ENCODE measurements at places on chromosomes 1 and 21. TPM values are rescaled to one million over a fixed set of nuclear protein-coding genes. Genes with fewer than 3 reads are reported as not detected.

DNA sequence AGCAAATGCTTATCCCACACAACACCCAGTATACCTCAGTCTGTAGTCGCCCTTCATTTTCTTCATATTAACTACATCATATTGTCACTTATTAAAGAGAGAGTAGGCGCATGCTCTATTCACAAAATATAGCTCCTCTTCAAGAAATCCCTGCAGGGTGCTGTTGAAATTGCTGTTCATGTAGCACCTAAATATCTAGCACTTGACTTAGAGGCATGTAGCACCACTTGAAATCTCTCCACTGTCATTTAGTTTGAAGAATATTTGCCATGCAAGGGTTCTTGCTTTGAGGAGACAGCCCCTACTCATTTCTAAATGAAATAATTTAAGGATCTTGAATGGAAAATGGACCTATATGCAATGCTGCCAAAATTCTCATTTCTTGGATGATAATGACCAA lies 20.9 kb upstream of the LRRC8B start:
- no peak for DNase-seq

GRCh38 chr1:178451529-178451928 lies 45.2 kb downstream of the CLEC20A start:
- no peak for DNase-seq

GRCh38 chr1:19036041-19036812 lies 79.8 kb upstream of the IFFO2 start:
- DNase-seq, result no peak

DNA sequence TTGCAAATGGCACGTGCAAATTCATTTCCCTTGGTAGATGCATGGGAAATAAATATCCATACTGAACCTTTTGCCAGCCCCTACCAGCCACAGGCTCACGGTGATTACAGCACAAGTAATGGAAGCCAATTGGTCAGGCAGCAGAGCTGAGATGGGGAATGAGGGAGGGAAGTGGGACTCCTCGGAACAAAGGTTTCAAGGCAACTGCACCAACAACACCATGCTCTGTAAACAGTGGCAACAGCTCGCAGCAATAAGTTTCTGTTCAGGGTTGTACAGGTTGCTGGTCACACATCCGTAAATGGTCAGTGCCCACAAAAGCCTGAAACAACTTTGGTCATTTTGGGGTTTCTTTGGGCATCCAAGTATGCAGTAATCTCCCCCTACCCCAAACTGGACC lies 62.7 kb upstream of the LPGAT1 start:
- DNase-seq, result no peak

GRCh38 chr1:207897188-207897587 lies 13.7 kb downstream of the CD34 start:
- DNase-seq, result no peak

- no peak for DNase-seq
Observed at GRCh38 chr1:197468543-197469175, 200.6 kb downstream of the CRB1 start.

DNA sequence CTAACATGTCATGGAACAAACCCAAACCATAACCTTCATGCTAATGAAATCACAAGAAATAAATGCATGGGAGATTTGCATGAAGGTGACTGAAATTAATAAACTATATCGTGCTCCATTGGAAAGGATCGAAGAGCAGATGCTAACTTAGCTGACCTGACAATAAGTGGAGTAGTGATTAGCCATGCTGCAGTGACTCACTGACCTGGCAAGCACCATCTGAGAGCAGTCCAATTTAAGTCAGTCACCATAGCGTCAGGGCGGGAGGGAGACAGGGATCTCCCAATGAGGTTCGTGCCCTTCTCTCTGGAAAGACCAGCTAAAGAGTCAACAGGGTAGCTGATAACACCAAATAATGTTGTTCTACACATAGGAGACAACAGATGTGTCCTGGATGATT lies 21.5 kb downstream of the OLIG2 start:
- DNase-seq, result no peak

- no peak for DNase-seq
Observed at GRCh38 chr21:28579986-28580550, 412.6 kb downstream of the LTN1 start.

The AGBL4 gene
- 0.51 TPM for total RNA-seq

DNA sequence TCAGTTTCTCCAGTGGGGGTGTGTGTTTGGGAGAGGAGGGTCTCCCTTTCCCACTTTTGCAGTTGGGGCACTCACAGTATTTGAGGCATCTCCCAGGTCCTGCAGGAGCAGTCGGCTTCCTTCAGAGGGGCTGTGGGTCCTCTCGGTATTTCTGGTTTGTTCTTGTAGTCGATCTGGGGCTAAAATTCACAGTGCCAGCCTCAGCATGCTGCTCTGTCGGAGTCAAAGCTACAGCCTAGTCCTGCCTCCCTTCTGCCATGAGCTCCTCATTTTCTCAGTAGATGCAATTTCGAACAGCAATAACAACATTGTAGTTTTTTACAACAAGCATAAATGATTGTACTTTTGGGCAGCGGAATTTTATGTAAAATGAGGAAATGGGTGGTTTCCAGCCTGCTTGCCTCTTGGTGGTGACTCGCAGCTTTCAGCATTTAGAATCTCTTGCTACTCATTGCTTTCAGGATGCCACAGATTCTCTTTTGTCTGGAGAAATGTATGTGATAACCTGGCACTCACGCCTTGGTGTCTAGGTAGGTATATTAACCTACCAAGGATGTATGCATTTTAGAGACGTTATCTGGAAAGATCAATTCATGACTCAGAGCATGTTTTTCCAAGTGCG lies 82.4 kb upstream of the C21orf91 start:
- DNase-seq, result no peak

DNA sequence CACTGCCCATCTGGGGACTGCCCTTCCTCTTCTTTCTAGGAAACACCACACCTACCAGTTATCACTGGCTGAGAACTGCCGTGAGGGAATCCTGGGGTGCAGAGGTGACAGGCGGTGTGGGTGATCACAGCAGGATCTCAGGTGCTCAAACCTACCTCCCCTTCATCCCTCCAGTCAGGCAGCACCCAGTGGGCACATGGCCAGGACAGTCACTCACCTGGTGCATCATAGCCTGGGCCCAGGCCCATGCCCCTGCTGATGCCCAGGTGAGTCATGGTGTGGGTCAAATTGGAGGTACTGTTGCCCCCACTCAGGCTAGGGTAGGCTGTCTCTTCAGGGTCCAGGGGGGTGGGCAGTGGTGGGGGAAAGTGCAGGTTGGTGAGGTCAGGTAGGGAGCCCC lies 5.3 kb upstream of the DENND4B start:
- no peak for DNase-seq

The LORICRIN gene
- total RNA-seq, result 0.59 TPM

DNA sequence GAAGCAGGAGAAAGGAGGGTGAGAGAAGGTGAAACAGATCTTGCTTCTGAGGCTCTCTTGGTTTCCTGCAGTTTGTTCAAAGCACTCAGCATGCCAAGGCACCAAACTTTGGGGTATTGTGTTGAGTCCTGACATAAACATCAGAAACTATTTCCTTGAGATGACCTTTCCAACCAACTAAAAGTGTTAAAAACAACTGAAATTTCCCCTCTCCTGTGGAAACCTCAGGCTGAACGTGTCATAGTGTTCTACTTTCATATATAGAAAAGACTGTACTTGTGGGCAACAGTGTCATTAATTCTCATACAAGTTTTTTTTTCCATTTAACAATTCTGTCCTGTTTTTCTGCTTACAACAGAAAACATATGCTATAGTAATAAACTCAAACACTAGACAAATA lies 6.3 kb upstream of the LYST start:
- no peak for DNase-seq

GRCh38 chr1:158984386-158984785 lies 25.3 kb upstream of the IFI16 start:
- DNase-seq, result no peak

The PROX1 gene
- total RNA-seq, result 1.00 TPM

- no peak for DNase-seq
Observed at GRCh38 chr1:25996966-25997827, 666 bp downstream of the PAFAH2 start.

The SLC25A34 gene
- 3.8 TPM for total RNA-seq

- DNase-seq, result no peak
Observed at GRCh38 chr1:12539320-12539704, 78.7 kb downstream of the DHRS3 start.

The FCGR1A gene
- not detected for total RNA-seq

The SERPINC1 gene
- total RNA-seq, result 0.24 TPM

The PPIAL4G gene
- total RNA-seq, result 0.42 TPM

The DDR2 gene
- total RNA-seq, result 0.27 TPM

- DNase-seq, result no peak
Observed at GRCh38 chr1:94143809-94144176, 22.8 kb upstream of the ABCA4 start.

The SIM2 gene
- total RNA-seq, result not detected

GRCh38 chr1:216314379-216315095 lies 108.7 kb downstream of the USH2A start:
- no peak for DNase-seq

The ABCG1 gene
- 3.4 TPM for total RNA-seq

GRCh38 chr1:172704420-172705210 lies 45.7 kb downstream of the FASLG start:
- no peak for DNase-seq

DNA sequence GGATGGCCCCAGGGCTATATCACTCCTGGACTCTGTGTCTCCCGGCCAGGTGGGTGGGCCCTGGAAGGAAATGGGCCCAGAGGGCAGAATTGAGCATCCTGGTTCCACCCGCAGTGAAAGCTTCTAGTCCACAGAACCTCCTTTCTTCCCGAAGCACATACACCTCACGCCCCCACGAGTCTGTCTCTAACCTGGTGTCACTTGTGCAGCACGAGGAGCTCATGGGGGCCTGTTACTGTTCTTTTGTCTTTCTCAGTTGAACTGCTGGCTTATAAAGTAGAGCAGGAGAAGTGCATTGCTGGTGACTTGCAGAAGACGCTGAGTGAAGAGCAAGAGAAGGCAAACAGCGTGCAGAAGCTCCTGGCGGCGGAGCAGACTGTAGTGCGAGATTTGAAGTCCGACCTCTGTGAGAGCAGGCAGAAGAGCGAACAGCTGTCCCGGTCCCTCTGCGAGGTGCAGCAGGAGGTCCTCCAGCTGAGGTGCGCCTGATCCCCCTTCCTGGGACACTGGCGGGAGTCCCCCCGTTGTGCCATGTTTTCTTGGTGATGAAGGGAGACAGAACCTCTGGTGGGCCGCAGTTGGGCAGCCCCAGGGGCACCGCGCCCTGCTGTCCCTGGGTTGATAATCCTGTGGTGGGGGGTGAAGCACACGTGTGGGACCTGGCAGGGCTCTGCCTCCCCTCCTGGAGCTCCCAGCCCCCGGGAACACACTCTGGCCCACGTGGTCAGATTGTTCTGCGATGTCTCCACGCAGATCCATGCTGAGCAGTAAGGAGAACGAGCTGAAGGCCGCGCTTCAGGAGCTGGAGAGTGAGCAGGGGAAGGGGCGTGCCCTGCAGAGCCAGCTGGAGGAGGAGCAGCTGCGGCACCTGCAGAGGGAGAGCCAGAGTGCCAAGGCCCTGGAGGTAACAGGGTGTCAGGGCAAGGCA lies 28.7 kb upstream of the DIP2A start:
- no peak for DNase-seq

- no peak for DNase-seq
Observed at GRCh38 chr1:1352786-1353388, 3.7 kb upstream of the DVL1 start.

The CNR2 gene
- total RNA-seq, result 51.0 TPM

- no peak for DNase-seq
Observed at GRCh38 chr1:174266476-174266875, 107.2 kb downstream of the RABGAP1L start.

GRCh38 chr1:18066576-18066975 lies 41.0 kb upstream of the IGSF21 start:
- DNase-seq, result no peak

GRCh38 chr21:45401916-45402900 lies 2.8 kb upstream of the COL18A1 start:
- DNase-seq, result no peak

- DNase-seq, result no peak
Observed at GRCh38 chr1:12067900-12068821, 5.1 kb downstream of the TNFRSF8 start.

GRCh38 chr21:16304174-16305095 lies 574.7 kb downstream of the USP25 start:
- DNase-seq, result no peak

The PLA2G2A gene
- total RNA-seq, result not detected

DNA sequence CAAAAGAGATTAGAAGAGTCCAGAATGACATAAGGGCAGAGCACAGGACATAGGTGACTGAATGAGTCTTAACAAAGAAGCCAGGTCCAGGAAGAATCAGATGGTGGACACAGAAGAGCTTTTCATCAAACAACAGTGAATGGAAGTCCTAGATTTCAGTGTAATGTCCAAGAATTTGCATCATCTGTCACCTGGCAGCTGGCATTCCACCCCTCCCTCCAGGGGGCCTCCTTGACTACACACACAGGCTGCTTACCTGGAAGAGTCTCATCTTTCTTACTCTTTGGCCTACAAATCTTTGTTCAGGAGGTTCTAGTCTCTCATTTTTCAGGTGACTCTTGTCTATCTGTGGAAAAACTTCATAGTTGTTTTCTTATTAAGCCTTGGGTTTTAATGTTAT lies 36.2 kb downstream of the GORAB start:
- DNase-seq, result no peak

The ESRRG gene
- total RNA-seq, result not detected

The TRIM46 gene
- 1.9 TPM for total RNA-seq

The AXDND1 gene
- total RNA-seq, result 0.61 TPM

GRCh38 chr1:33093004-33093403 lies 12.1 kb downstream of the AZIN2 start:
- DNase-seq, result no peak

The LCE2A gene
- not detected for total RNA-seq

The KDM1A gene
- total RNA-seq, result 41.5 TPM

- no peak for DNase-seq
Observed at GRCh38 chr1:101506541-101507164, 269.8 kb downstream of the S1PR1 start.

The CLCA1 gene
- not detected for total RNA-seq

- DNase-seq, result no peak
Observed at GRCh38 chr1:89175601-89176256, at the start of gene GBP7. GBP7 (minus strand) TSS chr1:89176003; CDS start chr1:89171935, 4,068 bp downstream.

- DNase-seq, result no peak
Observed at GRCh38 chr1:11484321-11484655, 5.3 kb downstream of the DISP3 start.
